ENCODE measurements at places on chromosomes 4 and X.
A peak's percentile ranks its signal among the peaks of the same experiment; 100 is the strongest.

GRCh38 chrX:130144509-130144908 lies 21.1 kb downstream of the AIFM1 start:
- no peak for DNase-seq

GRCh38 chrX:111386615-111387233 lies 25.3 kb downstream of the DCX start:
- DNase-seq, result no peak

DNA sequence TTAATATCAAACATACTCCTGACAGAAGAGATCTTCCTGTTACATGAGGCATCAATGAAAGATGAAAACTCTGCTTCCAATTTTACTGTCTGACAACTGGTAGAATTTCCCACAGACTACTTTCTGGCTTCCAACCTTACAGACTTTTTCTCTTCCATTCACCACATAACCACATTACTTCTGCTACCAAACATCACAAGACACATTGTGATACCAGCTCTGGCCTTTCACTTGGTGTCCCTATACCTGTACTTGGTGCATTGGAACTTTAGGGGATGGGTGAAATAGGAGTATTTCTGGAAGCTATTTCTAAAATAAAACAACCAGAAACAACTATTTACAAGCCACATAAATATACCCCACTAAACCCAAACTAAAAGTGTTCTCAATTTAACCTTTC lies 20.5 kb downstream of the AMTN start:
- no peak for DNase-seq

- peak; percentile 92 for DNase-seq
Observed at GRCh38 chrX:131792356-131792749, 230.7 kb upstream of the STK26 start.

DNA sequence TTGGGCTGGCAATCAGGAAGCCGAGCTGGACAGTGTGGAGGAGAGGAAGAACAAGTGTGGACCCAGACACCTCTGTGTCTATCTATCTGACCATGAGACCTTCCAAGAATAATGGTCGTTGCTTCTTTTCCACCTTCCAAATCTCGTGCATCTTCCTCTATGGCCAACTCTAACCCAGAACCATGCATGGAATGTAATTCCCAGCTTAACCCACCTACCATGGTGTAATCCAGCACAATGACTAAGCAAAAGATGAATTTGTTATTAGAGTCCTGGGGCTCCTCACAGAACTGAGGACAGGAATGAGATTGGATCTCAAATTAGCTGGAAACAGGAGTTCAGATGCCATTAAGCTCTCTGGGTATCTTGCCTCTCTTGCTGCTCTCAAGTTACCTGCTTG lies 17.4 kb upstream of the TMEM184C start:
- DNase-seq, result no peak

DNA sequence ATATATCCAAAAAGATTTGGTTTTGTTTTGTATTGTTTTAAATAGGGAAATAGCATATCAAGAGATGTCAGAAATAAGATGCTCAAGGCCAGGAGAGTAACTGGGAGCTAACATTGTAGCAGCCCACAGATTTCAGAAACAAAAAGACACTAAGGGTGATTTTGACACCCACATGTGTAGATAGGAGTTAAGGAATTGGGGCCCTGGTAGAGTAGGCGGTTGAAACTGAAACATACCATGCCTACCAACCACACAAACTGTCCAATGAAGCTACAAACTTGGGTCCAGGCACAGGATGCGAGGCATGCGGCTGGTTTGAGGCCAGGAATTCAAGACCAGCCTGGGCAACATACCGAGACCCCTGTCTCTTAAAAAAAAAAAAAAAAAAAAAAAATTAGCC lies 6.3 kb upstream of the HSPA4L start:
- no peak for DNase-seq

DNA sequence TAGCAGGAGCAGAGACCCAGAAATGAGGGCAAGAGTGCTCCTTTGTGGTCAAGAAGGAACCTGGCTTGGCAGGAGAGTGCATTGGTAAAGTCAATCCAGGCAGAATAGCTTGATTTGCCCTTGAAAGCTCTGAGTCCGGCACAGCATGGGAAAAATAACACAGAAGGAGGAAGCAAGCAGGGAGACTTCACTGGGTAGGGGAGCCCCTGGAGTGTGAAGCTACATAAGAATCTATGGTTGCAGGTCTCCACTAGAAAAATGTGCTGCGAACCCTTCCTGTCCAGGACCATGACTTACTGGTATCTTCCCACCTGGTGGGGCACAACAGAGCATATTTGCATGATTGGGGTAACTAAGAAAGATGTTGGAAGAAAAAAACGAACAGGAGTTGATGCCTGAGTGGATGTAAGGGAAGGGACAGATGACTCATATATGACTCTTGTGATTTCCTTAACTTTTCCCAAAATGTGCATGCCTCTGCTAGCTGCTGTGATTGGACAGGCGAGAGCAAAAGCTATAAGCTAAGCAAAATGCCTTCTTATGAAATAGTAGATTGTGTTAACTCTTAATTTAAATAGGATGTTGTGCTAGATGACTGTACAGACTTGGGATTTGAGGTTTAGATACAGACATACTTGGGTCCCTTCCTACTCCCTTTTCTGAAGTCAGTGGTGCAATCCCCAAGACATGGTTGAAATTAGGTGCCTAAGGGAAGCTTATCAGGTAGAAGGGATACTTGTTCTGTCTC lies 3.3 kb downstream of the IL13RA1 start:
- DNase-seq, result peak; percentile 65

- DNase-seq, result no peak
Observed at GRCh38 chr4:145852256-145852839, 86.3 kb downstream of the ZNF827 start.

DNA sequence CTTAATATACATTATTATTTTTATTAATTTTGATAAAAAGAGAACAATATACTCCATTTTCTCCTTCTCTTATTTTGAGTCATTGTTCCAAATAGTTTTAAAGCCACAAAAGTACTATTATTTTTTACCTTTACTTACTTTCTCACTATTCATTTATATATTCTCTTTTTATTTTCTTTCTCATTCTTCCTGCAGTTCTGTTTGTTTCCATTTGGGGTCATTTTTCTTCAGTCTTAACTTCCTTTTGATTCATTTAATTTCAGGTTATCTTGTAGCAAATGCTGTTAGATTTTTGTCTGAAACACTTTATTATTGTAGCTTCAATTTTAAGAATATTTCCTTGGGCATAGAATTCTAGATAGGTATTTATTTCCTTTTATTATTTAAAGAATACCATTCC lies 438.6 kb upstream of the EPHA5 start:
- DNase-seq, result no peak

DNA sequence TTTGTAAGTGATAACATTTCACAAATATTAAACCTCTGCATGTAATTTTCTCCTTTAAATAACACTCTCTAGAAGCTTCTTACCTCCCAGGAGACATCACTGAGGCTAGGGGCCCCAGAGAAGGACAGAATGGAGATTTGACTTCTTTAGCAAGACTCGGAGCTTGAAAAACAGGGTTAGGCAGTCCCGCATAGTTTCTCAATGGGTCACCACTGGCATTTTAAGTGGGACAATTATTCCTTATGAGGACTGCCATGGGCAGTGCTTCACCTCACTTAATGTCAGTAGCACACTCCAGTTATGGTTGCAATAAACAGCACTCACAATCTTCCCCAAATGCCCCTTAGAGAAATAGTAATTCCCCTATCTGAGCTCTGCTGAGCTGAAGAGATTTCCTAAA lies 66.7 kb upstream of the NOCT start:
- no peak for DNase-seq

- no peak for DNase-seq
Observed at GRCh38 chrX:155841232-155841631, 39.9 kb upstream of the VAMP7 start.

DNA sequence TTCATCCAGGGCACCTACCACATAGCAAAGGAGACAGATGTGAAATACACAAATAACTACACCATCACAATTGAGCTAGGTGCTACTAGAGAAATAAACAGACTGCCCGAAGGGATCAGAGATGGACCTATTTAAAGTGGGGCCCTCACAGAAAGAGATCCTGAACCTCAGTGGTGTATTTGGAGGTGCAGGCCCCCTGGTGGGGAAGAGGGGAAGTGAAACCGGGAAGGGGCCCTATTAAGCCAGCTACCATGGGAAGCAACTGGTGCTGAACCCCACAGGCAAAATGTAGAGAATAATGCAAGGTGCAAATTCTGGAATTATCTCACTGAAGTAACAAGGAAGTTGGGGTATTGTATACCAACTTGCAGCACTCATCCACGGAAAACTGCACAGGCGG lies 78.6 kb upstream of the FAM9A start:
- no peak for DNase-seq

DNA sequence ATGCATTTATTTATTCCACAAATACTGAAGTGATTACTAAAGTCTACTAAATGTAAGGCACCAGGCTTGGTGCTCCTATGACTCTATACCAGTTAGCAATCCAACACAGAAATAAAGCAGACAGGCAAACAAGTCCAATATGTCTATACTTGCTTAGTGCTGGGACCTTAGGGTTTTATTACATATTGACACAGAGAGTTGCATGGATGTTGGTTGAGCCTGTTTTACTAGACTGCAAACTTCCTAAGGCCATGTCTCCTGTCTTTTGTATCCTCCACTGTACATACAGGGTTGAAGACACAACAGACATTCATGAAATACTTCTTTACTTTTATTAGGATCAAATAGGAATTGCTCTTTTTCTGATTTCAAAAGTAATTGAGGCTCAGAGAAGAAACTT lies 69.0 kb downstream of the LNX1 start:
- no peak for DNase-seq

GRCh38 chr4:8060632-8061031 lies 98.0 kb downstream of the ABLIM2 start:
- no peak for DNase-seq

DNA sequence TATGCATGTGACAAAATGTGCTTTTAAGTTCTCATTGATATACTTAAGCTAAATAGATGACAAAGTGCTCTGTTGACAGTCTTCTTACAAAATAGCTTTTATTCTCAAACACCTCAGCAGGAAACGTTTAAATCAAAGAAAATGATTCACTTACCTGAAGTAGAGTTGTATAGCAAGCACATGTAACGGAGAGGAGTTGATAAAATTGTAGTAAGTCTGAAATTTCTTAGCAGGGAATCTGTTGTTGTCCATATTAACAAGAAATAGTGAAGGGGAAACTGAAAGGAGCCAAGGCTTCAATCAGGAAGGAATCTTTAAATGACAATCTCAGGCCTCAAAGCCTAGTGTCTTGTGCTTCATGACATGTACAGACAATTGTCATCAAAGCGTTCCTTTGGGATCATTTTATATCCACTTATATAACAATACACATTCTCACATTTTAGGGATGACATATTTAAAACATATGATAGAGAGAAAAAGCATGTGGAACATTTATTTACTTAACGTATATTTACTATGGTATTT lies 2010.2 kb upstream of the IGFBP7 start:
- no peak for DNase-seq

DNA sequence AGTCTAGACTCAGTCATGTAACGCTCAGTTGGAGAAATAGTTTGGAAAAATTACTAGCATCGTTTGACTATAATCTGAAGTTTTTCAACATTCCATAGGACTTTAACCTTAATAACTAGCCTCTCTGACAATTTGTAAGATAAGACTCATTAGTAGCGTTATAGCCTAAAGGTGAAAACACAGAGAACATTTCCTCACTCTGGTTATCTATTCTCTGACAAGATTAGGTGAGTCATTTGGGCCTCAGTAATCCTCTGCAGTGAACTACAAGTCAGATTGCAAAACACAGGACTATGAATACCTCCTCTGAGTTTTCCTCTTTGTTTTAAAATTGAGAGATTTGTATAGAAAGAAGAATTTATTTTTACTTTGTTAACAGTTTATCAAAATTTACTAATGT lies 31.8 kb upstream of the PDLIM5 start:
- no peak for DNase-seq

GRCh38 chr4:87679449-87680169 lies 29.5 kb downstream of the DMP1 start:
- DNase-seq, result peak; percentile 67

DNA sequence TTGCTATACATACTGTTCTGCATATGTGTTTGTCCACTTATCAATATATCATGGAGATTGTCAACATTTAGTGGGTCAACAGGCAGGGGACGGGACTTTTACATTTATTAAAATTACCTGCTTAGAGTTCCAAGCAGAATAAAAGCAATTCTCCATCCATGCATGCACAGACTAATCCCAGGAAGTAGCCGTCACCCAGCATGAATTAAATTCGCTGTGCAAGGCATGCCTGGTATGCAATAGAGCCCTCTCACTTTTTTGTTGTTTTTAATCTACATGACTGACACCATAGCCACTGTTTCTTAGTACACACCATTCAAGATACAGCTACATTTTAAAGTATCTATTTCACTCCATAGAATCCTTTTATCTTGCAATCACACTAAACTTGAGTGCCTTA lies 108.9 kb downstream of the USP46 start:
- no peak for DNase-seq

DNA sequence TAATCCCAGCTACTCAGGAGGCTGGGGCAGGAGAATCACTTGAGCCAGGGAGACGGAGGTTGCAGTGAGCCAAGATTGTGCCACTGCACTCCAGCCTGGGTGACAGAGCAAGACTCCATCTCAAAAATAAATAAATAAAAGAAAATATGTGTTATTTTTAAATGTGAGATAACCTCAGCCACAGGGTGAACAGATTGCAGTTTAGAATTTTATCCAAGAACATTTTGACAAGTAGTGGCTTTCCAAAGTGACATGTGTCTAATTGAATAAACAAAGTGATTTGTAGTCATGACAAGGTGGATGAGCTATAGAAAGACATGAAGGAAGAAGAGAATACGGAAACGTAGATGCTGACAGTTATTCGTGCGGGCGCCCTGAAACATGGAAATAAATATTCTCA lies 176.1 kb downstream of the DCTD start:
- no peak for DNase-seq

DNA sequence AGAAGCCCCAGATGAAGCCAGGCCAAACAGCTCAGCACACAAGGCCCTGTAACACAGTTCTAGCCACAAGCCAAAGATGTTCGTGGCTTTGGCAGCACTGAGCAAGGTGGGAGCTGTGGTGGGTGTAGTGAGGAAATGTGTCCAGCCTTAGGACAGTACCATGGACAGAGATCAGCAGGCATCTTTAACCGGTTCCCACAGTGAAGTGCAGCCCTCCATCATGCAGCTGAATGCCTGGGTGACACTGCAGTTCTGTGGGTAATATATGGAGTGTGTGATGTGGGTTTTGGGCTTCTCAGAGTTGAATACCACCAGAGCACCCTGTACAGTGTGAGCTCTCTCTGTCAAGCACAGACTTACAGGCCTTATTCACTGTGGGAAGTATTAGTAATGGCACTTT lies 6.0 kb upstream of the NEXMIF start:
- DNase-seq, result no peak
